SK-N-DZ (cell line): ENCODE measurements at places on chromosomes 6 and 20.
A peak's percentile ranks its signal among the peaks of the same experiment; 100 is the strongest.

DNA sequence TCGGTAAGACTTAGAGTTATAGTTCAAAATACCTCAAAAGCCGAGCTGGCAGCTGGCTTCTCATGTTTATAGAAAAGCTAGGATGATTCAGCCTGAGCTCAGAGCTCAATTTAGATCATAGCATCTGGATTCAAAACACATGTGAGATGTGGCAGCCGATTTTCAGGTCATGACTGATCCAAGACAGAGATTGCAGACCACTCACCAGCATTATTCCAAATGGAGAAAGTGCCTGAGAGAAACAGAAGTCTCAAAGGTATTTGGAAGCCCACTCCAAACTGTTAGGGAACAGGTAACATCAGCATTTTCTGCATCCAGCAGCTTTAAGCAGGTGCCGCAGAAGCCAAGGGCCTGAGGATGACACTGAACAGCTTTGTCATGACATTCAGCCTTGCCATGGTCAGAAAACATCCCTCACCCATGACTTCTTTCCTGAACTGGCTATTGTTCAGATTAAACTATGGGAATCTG lies 102.2 kb downstream of the BACH2 start:
- peak; percentile 82 for DNase-seq

GRCh38 chr20:47111576-47111975 lies 216.9 kb downstream of the EYA2 start:
- no peak for DNase-seq

DNA sequence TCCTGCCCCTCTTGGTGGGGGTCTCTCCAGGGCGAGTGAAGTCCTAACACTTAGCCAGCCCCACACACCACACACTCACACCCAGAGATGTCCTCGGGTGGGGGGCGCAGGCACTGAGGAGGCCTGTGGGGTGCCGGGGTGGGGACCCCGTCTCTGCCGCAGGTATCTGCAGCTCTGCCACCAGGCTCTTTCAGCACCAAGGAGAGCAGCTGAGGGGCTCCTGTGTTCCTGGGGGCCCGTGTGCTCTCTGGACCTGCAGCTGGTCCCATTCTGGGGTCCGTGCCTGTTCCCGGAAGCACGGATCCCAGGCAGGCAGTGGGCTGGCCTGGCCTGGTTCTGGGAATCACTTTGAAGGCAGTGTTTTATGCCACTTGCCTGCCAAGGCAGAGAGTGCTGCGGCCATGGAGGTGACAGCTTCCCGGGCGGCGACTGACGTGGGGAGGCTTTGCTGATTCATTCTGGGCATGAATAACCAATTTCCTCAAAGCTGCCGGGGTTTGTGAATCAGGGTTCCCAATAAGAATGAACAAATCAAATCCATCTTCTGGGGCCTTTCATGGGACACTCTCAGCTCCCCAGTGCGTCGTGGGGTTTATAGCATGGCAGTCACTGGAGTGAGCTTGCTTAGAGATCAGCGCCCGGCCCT lies 54.4 kb upstream of the SLCO4A1 start:
- DNase-seq, result no peak

GRCh38 chr6:53028467-53028866 lies 33.4 kb upstream of the GSTA4 start:
- DNase-seq, result no peak

DNA sequence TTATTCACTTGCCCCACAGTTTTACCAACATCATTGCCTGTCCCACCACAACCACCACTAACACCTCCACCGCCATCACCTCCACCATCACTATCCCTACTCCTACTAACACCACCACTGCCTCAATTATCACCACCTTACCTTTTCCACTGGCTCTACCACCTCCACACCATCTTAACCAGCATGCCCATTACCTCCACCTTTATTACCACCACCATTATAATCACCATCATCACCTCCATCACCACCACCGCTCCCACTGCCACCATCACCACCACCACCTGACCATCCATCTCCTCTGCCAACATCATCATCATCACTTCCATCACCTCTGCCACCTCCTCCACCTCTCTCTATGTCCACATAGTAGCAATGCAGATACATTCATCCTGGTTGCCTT lies 90.0 kb downstream of the SNAP25 start:
- no peak for DNase-seq

- DNase-seq, result no peak
Measured at GRCh38 chr6:133208183-133208755, 32.9 kb upstream of the EYA4 start.

DNA sequence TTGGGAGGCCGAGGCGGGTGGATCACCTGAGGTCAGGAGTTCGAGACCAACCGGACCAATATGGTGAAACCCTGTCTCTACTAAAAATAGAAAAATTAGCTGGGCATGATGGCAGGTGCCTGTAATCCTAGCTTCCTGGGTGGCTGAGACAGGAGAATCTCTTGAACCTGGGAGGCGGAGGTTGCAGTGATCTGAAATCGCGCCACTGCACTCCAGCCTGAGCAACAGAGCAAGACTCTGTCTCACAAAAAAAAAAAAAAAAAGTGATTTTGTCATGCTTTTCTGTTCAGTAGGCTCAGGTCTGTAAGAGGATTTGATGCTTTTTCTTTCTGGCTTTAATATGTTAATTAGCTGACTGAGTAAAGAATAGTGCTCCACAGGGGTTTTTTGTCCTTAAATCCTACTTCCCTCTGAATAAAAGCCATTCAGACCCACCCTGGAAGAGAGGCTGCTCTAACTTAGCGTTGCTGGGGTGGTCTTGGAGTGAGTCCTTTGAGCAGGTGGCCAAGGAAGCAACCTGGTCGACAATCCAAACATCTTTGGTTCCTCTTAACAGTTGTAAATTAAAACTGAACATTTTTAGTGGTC lies 19.0 kb downstream of the MCM8 start:
- no peak for DNase-seq

DNA sequence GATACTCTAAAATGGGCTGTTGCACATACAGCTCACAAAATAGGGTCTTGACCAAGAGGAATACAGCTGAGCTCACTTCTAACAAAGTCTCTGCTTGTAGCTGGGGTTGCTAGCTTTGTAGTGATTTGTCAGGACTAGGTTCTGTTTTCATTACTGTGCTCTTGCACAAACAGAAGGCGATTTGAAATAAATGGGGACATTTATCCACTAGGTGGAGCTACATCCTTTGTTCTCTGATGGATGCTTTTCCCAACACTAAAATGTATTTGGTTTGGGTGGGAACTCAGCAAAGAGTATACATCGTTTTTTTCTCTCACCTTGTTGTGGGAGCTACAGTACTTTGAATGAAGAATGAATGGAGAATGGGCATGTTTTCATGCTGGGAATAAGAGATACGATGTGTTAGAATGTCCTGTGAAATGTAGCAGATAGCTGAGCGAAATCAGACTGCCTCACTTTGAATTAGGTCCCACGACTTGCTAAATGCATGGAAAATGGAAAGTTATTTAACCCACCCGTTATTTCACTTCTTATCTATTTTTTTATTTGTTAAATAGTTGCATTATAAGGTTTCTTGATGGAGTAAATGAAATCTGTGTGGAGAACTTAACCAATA lies 494.7 kb upstream of the MAP3K7 start:
- DNase-seq, result peak; percentile 80

GRCh38 chr20:9578594-9578993 lies 64.2 kb downstream of the LAMP5 start:
- DNase-seq, result no peak

DNA sequence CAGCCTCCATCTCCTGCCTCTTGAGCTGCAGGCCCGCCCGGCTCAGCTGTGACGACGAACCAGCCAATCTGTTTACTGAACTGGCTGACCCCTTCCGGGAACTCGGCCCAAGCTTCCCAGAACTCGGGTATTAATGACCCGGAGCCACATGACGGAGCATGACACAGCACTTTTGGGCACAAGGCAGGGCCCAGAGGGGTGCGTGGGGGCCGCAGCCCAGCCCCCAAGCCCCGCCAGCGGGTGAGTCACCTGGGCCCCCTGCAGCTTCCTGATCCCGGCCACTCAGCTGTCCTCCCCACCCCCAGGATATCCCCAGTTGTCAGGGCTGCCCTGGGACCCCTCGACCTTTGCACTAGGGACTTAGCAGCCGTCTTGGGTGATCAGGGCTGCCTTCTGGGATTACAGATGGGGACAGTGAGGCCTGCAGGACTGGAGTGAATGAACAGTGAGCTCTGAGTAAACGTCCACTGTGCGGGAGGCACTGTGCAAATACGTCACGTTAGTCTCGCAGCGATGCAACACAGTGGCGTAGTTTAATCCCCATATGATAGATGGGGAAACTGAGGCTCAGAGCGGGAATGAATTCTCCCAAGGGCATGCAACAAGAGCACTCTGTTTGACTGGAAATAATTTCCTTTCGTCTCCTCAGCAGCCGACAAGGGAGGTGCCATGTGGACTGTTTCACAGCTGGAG lies 102.1 kb downstream of the CEBPB start:
- no peak for DNase-seq

- DNase-seq, result no peak
Measured at GRCh38 chr6:111990214-111990613, 63.7 kb upstream of the CCN6 start.

DNA sequence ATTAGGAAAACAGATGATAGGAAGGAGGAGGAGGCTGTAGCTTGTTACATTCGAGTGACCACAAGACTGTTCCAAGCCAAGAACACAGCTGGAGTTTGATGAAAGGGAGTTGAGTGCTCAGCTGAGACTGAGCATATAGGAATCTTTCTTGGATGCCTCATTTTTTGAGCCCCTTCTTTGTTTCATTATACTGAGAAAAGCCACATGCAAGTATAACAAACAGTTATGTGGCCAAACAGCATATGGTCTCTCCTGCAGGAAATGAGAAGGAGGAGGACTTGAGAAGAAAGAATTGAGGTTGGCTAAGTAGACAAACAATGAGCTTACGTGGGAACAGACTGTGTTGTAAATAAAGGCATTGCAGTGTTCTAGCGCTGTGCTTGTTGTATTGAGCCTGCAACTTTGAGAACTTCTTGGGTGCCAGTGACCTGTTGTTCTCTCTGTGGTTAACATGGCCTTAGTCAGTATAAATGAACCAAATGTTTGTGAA lies 78.3 kb downstream of the AKAP7 start:
- DNase-seq, result no peak

DNA sequence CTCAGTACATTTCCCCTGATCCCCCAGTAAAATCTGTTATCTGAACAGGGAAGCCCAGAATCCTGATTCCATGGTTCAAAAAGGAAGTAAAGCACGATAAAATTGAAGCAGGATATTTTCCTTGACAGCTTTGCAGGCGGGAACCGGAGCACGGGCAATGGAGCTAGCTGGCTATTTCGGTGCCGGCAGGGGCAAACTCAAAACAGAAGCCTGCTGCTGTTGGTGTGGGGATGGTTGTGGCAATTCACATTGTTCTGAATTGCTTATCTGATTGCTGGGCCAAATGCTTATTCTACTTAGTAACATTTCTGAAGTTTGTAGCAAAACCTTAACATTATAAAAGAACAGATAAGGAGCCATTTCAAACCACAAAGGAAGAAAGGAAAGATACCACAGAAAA lies 172.4 kb downstream of the MMS22L start:
- DNase-seq, result no peak

DNA sequence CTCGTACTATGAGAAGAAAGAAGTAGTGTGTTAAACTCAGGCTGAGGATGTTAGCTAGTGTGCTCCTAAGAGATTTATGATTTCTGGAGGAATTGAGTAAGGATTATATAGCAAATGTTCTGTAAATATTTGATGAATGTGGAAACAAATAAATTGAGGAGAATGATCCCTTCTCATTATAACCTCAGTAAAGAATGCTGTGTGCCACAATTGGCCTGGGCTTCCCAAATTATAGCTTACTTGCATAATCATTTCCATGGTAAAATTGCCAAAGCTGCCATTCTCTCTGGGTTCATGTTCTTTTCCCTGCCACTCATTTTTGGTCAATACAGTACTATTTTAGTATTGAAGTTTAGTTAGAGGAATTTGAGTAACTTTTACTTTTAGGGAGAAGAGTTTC lies 128.5 kb downstream of the FLRT3 start:
- no peak for DNase-seq

GRCh38 chr6:16420715-16421461 lies 182.5 kb downstream of the GMPR start:
- no peak for DNase-seq

- no peak for DNase-seq
Measured at GRCh38 chr6:164911873-164912580, 397.4 kb downstream of the C6orf118 start.

- peak; percentile 55 for DNase-seq
Measured at GRCh38 chr6:161273274-161273751, 548 bp downstream of the AGPAT4 start.

- no peak for DNase-seq
Measured at GRCh38 chr6:170110201-170111140, 180.4 kb downstream of the DLL1 start.

DNA sequence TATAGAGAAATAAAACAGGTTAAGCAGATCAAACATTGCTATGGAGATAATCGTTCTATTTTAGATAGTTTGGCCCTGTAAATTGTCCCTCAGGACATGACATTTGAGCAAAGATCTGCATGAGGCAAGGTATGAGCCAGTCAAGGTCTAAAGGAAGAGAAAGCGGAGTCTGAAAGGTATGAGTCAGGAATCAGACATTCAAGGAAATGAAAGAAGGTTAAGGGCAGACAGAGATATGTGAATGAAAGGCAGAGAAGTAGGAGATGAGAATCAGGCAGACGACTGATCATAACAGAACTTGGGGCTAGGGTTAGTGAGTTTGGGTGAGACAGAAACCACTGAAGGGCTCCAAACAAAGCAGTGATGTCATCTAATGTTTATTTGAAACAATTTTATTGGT lies 775.8 kb downstream of the MAFB start:
- no peak for DNase-seq

DNA sequence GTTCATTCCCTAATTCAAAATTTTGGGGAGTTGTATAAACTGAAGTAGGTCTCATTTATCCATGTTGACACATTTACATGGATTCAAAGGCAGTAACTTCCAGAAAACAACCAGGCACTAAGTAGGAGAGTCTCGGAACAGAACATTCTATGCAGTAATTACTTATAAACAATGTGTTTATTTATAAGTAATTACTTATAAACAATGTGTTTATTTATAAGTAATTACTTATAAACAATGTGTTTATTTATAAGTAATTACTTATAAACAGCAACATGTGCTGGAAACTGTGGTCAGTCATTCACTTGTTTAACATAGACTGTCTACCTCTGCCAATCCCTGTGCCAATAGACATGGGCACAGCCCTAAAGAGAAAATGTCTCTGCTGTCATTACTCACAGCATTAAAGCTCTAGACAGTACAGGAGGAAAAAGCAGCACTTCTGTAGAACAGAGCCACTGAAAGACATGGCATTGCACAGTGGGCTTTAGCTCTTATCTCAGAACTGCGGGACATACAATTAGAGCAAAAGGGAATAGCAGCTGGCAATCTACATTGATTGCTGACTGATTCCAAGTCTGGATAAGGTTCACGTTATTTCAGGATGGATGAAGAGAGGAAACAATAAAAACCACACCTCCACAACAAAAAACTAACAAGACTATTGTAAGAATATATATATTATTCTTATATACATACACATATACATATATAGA lies 188.2 kb downstream of the WDR27 start:
- no peak for DNase-seq

DNA sequence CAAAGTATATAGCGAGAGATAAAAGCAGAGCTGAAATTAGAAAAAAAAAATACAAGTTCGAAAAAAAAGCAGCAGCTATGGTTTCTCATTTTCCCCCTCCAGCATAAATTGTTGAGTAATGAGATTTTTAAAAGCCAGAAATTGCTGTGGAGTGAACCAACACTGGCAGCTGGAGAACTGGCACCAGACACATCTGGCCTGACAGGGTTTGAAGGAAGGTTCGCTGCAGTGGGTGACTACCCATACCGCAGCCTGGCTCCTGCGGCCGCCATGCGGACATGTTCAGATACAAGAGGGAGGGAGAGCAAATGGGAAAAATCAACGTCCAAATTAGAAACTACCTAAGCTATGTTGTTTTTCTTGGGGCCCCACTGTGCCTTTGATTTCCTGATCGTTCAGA lies 3.3 kb downstream of the APCDD1L start:
- DNase-seq, result no peak
